Left forelimb (tissue), 1 donor: ENCODE measurements at places on chromosomes 12 and 14.

- peak; percentile 80 for DNase-seq
These were observed 14.0 kb downstream of the KCTD10 start for GRCh38 chr12:109462868-109463692.

- no peak for DNase-seq
These were observed 45.0 kb upstream of the GSG1 start for GRCh38 chr12:13148485-13148847.

DNA sequence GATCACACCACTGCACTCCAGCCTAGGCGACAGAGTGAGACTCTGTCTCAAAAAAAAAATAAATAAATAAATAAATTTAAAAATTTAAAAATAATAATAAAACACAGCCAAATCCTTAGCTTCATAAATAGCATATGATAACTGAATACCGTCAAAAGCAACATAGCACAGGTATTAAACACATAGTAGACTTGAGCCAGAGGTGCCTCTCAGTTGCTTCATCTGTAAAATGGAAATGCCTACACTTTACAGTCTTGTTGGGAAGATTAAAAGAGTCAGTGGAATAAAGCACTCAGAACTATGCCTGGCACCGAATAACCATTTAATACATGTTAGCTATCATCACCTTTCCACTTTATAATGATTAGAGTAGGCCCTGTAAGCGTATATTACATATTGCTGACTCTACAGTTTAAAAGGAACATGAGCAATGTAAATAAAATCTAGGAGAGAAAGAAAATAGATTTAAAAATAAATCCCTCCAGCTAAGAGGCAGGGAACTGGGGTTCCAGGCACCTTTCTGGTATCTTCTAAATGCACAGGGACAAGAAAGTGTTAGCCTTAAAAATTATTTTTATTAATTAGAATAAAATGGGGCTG is 7.8 kb upstream of the DCAF11 start:
- no peak for DNase-seq

DNA sequence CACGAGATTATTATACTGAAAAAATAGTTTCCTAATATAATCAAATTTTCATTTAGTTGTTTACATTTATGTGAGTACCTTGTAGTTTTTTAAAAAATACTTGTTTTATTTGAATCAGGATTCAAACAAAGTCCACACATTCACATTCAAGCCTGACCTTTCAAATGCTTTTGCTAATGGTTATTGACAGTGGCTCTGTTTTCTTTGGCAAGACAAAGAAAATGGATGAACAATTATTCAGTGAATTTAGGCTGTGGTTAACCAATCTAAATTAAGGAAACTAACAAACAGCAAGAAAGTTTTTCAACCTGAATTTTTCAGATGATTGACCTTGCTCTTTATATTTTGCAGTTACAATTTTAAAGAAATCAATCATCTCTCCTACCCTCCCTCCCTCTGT is 9.7 kb downstream of the SLC4A8 start:
- DNase-seq, result no peak

DNA sequence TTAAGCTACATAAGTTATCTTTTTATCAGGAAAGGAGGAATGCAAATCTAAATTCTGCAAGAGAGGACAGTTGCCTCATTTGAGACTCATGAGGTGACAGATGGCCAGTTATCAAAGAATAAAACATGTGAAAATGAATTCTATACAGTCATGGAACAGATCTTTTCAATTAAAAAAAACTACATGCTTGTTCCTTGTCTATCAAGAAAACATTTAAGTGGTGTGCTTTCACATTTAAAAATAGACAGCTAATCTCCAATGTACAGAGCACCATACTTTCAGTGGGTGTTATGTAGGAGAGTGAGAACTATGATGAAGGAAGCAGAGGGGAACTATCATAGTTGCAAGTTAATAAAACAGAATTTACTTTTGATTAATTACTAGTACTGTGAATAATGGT is 76.7 kb upstream of the TTC7B start:
- DNase-seq, result no peak

GRCh38 chr14:76101391-76102379 is 50.0 kb upstream of the GPATCH2L start:
- no peak for DNase-seq

GRCh38 chr12:42126963-42127362 is 17.7 kb downstream of the GXYLT1 start:
- DNase-seq, result no peak

- DNase-seq, result no peak
These were observed 30.2 kb downstream of the PAPLN start for GRCh38 chr14:73267474-73267873.

DNA sequence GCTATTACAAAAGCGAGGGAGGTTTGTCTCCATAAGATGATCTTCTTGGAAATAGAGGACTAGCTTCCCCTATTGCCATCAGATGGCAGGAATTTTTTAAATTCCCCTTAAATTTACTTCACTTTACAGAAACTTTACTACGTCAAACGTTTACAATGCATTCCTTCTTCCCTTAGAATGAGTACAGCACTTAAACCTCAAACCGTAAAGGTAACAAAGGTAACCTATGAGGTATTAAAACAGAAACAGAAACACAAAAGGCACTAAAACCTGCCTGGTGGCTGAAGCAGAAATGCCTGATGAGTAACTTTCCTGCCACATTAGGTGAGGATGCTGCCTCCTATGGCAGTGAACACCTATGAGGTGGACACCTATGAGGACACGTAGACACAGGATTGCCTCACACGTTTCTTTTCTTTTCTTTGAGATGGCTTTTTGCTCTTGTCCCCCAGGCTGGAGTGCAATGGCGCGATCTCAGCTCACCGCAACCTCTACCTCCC is 25.0 kb downstream of the DIO2 start:
- DNase-seq, result no peak

- no peak for DNase-seq
These were observed 61.8 kb downstream of the GCH1 start for GRCh38 chr14:54840798-54841197.

- no peak for DNase-seq
These were observed 24.0 kb upstream of the PDE1B start for GRCh38 chr12:54525383-54525782.

DNA sequence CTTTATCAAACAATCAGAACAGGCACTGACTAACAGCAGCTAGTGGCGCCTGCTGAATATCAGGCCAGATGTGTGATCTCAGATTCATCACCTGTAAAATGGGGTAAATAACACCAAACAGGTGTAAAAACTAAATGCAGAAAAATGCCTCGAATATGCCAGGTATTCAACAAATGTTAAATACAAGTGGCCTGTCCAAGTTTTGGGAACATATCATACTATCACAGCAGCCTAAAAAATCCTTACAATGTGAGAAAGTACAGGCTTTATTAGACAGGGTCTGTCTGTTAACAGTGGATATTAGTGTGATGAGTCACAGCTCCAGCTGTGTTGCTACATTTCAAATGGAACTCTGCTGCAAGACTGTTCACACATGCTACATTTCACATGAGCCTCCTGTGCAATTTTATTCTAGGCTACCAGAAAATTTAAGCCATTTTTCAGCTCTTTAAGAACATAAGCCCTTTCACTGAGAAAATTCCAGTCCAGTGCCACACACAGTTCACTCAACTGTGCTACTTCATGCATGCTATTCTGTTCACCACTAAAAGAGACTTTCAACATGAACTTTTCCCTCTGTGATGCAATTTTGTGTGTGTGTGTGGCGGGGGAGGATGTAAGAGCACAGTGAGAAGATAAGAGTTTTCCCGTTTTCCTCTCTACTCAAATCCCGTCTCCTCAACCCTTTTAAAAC is 56.7 kb downstream of the MSRB3 start:
- no peak for DNase-seq

DNA sequence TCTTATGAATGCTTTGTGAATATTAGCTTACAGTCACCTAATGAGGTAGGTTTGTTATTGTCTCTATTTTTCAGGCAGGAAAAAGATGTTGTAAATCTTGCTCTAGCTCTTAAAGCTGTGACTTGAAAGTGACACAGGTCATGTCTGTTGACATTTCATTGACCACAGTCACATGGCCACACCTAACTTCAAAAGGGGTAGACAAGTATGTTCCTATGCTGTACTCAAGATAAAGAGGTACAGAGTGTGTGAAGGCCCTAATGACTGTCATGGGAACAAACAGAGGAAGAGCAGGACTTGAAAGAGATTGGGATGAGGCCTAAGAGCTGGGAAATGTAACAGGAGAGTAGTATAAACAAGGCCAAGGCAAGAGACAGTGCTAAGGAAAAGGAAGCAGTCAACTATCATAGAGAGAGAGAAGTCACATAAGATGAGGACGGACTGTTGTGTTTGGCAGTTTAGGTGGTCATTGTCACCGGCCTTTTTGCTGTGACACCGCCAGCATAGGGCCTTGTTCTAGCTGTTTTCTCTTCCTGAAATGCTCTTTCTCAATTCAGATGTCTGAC is 181.0 kb downstream of the CFAP54 start:
- DNase-seq, result no peak

DNA sequence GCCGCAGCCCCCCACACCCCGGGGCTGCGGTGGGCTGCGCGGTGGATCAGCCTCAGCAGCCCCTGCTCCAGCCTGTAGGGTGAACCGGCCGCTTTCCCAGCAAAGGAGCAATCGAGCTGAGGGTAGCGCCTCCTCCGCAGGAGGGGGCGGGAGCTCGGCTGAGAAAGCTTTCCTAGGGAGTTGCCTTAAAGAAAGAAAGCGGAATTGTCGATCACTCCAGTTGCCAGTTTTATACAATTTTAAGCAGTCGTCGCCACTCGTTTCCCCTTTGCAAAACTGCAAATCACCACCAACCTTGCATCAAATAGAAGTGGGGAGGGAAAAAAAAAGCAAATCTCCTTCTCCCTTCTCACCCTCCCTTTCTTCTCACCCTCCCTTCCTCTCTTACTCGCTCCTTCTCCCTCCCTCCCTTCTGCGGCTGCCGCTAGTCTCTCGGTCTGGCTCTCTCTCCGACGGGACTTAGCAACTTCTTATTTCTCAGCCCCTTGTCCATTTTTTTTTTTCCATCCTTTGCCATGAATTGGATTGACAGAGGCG is at the start of gene PDE3A:
PDE3A (plus strand) TSS at position 424 of the 537 bp plus-strand sequence. CDS start 748 bp downstream, outside the sequence.
- peak; percentile 83 for DNase-seq

GRCh38 chr12:116294454-116295165 is 17.1 kb upstream of the MED13L start:
- no peak for DNase-seq

DNA sequence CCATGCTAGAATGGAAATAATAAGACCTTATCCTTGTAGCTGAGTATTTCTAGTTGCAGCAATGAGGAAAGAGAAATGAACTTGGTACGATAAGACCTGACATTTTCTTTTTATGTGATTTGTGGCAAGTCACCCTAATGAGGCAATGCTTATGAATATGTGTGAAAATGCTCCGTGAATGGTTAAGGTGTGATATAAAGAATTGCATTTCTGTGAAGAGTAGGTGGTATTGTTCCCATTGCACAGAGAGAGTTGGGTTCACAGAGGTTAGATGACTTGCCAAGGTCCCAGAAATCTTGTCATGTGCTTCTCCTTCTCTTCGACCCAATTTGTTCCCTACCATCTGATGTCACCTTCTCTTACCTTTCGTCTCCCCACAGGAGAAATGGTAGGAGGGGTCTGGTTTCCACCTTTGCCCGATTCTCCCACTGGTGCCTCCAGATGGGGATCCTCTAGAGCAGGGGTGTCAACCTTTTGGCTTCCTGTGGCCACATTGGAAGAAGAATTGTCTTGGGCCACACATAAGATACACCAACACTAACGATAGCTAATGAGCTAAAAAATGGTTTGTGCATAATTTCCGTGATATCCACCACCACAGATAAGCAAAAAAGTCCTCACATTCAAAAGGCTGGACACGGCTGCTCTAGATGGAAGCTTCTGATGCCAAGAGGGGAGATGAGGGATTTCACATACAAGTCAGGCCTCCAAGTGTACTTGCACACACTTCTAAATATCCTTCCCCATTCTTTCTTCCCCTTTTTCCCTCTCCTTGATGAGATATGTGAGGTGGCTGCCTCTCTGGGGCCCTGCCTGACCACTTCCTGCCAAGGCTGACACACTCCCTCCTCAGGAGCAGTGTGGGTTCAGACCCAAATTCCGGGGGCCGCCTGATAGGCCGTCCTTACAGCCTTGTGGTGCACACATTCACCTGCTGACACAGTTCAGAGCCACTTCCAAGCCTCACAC is 96.1 kb downstream of the PLXNC1 start:
- no peak for DNase-seq

DNA sequence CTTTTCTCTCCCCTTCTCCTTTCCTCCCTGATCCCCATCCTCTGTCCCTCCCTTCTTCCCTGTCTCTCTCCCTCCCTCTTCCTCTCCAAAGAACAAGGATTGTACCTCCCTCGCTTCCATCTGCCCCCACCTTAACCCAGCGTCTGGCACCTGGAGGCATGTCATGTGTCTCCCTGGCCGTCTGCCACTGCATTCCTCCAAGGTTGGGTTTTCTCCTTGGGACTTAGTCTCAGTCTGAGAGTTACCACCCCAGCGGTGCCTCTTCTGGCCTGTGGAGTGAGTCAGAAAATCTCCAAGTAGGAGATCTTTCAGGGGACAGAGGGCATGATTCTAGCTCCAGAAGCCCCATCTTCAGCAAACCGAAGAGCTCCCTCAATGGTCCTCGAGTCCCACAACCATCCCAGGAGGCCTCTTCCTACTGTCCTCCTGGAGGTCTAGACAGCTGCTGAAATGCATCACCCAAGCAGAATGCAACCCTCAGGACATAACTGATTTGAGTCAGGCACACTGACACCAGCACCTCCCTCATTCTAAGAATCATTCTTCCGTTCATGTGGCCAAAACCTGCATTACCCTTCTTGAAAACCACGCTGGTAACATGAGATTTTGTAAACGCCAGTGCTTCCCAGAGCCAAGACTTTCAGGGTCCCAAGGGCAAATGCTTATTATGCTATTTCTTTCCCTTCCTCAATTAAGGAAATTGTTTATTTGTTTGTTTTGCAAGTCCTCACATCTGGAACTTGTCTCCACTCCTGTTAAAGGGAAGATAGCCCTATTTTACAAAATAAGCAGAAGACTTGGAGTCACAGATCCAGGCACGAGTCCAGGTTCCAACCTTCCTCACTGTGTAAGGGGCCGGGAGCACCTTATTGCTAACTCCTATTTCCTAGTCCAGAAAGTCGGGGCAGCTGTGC is 463.2 kb downstream of the BCL11B start:
- no peak for DNase-seq

GRCh38 chr12:120094485-120094884 is 22.1 kb downstream of the RAB35 start:
- no peak for DNase-seq

DNA sequence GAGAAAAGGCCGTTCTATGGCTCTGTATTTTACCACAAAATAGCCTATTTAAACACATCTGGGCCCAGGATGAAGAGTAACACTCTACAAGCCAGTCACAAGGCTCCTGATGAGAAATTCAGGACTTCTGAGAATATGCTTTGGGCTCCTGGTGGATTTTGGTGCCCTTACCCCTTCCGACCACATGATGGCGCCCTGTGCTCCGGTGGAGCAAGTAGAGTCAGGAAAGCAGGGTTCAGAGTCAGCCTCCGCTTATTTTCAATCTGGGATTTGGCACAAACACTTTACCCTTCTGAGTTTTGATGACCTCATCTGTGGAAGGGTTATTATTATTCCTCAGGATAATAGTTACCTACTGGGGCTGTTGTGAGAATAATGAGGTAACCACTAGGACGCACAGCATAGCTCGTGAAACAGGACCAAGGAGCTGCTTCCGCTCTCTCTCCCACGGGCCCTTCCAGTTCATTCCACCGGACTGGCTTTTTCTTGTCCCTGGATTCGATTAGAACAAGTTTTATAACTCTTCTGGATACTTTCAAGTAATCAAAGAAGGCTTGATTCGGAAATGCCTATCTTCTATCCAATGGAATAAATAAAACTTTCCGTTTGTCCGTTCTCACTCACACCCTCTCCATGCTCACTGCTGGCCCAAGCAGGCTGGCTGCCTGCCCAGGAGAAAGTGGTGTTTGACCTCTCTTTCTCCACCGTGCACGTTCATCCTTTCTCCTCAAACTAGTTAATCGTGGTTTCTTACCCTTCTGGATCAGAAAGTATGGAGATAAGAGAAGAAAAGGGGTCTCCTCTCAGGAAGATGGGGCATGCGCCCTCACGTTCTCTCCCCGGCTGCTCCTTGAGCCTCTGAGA is 104.6 kb downstream of the GALC start:
- no peak for DNase-seq
